ENCODE measurements at places on chromosomes 1 and 21.
A peak's percentile ranks its signal among the peaks of the same experiment; 100 is the strongest.

DNA sequence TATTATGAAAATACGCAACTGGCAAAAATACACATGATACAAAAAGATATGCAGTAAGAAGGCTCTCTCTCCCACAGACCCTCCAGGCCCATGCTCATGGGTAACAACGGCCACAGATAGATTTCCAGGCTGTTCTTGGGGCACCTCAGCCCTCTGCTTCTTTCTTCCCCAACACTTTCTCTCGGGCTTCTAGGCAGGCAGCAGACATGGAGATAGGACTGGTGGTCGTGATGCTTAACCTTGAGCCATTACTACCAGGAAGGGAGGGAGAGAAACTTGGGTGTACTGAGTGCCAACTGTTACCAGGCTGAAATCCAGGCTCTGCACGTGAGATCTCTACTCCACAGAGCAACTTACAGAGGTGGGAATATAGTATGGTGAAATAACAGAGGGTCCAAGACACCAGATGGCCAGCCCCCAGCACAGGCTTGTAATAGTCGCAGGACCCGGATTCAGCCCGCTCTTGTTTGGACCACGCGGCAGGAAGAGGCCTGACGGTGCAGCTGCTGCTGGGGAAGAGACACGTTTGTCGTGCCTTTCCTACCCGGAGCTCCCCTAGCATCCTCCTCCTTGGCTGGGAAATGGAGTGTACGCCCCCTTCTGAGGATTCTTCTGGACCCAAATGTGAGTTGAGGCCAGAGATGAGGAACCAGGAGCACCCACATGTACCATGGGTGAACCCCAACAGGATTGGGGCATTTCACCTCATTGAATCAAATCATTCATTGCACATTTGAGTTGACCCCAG, 441.1 kb upstream of the VAMP3 start:
- no peak for DNase-seq

GRCh38 chr1:174072581-174072980, 50.4 kb upstream of the RC3H1 start:
- DNase-seq, result no peak

GRCh38 chr1:94327001-94327690, 89.8 kb upstream of the ARHGAP29 start:
- DNase-seq, result no peak

GRCh38 chr1:43024905-43025304, 66.2 kb upstream of the SLC2A1 start:
- no peak for DNase-seq

- peak; percentile 40 for DNase-seq
Measured at GRCh38 chr1:68624233-68624632, 127.4 kb upstream of the DEPDC1 start.

GRCh38 chr1:212288615-212289014, 3.4 kb downstream of the PPP2R5A start:
- peak; percentile 11 for DNase-seq

GRCh38 chr1:15816674-15817073, 9.2 kb upstream of the UQCRHL start:
- DNase-seq, result no peak

DNA sequence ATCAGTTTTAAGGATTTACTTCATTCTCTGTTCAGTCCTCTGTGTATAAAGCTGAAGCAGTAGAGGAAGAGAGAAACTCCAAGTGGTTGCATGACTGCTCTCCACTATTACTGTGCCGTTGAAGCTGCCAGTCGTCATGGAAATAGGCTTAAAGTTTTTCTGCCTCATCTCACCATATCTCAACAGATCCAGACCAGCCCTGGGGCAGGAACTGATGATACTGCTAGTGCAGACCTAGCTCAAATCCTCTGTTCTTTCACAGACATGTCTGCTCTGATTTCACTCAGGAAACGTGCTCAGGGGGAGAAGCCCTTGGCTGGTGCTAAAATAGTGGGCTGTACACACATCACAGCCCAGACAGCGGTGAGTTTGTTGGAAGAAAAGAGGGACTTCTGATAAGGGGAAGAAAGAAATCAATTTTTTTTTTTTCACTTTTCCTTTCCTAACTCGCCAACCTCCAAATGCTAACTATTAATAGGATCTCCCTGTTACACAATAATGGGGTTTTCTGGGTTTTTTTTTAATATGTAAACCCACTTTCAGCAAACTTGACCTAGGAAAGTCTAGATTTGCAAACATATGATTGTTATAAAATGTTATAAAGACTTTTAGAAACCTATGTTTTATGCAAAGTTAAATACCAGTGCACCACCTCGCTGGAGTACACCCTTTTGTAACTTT, 22.2 kb upstream of the STRIP1 start:
- DNase-seq, result no peak

DNA sequence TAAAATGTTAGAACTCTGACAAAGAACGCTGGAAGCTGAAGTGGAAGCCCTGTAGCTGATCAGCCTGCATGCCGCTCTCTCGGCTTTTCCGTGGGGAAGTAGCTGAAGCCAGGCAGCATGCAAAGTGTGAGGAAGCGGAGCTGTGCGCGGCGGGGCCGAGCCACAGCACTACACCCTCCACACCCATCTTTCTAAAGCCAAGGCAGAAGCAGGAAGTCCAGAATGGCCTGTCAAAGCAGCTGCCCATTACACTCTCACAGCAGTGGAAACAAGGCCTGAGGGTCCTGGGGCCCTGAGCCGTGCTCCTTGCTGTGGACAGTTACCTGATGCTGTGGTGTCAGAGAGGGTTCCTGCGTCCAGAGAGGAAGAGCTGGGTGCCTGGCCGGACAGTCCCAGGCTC, 69.6 kb downstream of the UBR4 start:
- DNase-seq, result peak; percentile 39

- DNase-seq, result peak; percentile 68
Measured at GRCh38 chr1:6249739-6250689, 6.0 kb downstream of the HES3 start.

- no peak for DNase-seq
Measured at GRCh38 chr1:193514397-193514796, 328.0 kb upstream of the B3GALT2 start.

DNA sequence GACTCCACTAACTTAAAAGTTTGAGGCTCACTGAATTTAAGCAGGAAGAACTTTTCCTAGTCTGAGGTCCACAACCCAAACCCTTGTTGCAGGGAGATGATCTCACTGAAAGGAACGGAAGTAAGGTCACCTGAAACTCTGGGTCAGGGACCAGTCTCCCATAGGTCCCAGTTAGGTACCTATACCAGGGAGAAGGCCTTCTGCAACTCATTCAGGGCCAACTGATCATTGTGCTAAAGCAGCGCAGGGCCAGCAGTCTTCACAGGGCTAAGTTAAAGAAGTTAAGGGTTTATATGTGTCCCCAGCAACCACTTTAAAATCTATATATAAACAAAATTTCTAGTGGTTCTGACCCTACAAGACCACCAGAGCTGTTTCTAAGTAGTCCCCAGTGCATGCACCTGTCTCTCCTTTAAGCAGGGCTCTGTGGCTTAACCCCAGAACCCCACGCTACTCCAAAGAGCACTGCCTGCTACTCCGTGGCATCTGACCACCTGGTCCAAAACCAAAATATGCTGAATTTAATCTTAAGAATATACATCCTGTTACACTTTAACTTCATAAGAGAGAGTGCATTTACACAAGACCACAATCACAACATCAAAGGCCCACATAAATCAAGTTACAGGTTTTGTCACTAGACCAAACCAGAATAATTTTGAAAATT, 2.8 kb downstream of the SRSF10 start:
- no peak for DNase-seq

- peak; percentile 43 for DNase-seq
Measured at GRCh38 chr1:114345930-114346479, 165.0 kb downstream of the TRIM33 start.

DNA sequence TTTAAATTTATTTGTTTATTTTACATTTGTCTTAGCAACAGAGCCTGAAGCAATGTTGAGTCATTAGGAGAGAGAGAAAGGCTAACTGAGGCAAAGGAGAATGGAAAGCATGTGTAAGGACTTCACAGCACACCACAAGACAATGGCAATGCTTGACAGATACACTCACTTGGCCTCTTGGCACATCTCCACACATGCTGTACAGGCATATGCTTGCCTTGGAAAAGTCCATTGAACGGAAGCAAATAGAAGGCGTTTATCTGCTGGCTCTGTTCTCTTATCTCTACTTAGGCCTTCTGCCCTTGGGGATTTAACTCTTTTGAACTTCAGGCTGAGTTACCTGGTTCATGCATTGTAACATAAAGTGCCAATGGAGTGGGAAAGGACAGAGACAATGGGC, 262.2 kb upstream of the POU3F1 start:
- DNase-seq, result no peak

GRCh38 chr1:37545019-37545418, 9.1 kb downstream of the SNIP1 start:
- DNase-seq, result no peak
